Activated T-cell treated with anti-CD3 and anti-CD28 coated beads, Interleukin-2, amount 50 U/mL, for 24 hours (primary cell): ENCODE measurements at places on chromosomes 16 and 17.

- no peak for DNase-seq
Observed at GRCh38 chr16:4612474-4612931, 2.2 kb downstream of the UBALD1 start.

GRCh38 chr16:27795992-27796614 lies 246.2 kb downstream of the KATNIP start:
- no peak for DNase-seq

DNA sequence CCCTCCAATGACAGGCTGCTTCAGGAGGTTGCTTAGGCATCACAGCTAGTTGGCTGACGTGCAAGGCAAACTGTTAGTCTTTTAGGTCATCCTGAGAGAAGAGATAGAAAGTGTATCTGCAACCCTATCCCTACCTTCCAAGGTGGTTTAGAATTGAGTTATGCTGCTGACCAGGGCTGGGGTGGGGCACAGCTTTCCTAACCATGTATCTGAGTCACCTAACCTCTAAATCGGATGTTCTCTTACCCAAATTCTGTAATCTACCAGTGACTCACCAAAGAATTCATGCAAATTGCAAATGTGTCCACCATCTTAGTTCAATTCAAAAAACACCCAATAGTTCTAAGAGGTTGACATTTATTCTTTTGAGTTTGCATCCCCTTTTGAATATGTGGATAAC lies 107.2 kb upstream of the DYNLRB2 start:
- DNase-seq: no peak

- no peak for DNase-seq
Observed at GRCh38 chr16:64952177-64952576, 169.7 kb downstream of the CDH11 start.

DNA sequence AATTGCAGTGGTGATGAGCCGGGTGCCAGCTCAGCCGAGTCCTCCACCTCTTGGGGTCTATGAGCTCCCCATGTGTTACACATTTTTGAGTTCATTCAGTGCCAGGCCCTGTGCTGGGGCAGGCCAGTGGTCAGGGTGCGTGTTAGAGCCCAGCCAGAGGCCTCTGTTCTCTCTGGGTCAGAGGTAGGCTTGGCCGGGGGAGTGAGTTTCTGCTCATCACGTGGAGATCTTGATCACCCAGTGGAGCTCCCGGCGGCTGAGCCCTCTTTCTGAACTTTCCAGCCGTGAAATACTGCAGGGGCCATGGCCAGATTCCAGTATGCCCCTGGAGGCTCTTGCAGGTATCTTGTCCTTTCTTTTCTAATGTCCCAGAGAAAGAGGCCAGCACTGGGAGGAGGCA lies 93.0 kb downstream of the RAP1GAP2 start:
- no peak for DNase-seq

GRCh38 chr17:11814655-11815262 lies 182.5 kb downstream of the ZNF18 start:
- no peak for DNase-seq

- peak; percentile 67 for DNase-seq
Observed at GRCh38 chr16:22188595-22189442, 17.3 kb upstream of the EEF2K start.

DNA sequence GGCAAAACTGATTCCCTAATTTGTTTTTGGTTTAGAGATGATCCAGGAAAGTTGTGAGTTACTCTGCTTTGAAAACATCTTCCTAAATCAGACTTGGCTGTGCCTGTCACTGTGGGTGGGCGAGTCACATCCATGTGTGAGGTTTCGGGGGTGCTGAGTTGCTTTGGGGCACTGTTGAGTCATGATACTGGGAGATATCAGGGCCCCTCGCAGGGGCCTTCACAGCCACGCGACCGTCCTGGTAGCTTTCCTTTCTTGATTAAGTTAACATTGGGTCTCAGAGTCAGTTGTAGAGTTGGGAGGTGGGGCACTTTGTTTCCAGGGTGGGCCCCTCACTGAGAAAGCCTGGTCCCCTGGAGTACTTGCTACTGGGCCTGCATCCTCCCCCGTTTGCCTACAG lies 58.3 kb upstream of the LGALS9 start:
- peak; percentile 69 for DNase-seq

DNA sequence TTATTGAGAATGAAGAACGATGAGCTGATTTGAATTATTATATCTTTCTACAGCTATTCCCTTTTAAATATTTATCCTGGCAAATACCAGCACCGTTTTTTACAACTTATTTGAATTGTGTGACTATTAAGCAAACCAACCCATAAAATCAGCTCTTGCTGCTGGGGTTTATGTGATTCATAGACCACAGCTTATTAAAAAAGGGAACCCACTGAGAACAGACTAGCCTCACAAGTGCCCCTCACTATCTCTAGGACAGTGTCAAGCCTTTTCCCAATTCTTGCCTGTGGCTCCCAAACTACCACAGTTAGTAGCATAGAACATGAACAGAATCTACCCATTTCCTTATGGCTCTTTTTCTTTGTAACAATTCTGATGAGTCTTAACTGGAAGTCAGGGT lies 6.1 kb upstream of the LIG3 start:
- no peak for DNase-seq

DNA sequence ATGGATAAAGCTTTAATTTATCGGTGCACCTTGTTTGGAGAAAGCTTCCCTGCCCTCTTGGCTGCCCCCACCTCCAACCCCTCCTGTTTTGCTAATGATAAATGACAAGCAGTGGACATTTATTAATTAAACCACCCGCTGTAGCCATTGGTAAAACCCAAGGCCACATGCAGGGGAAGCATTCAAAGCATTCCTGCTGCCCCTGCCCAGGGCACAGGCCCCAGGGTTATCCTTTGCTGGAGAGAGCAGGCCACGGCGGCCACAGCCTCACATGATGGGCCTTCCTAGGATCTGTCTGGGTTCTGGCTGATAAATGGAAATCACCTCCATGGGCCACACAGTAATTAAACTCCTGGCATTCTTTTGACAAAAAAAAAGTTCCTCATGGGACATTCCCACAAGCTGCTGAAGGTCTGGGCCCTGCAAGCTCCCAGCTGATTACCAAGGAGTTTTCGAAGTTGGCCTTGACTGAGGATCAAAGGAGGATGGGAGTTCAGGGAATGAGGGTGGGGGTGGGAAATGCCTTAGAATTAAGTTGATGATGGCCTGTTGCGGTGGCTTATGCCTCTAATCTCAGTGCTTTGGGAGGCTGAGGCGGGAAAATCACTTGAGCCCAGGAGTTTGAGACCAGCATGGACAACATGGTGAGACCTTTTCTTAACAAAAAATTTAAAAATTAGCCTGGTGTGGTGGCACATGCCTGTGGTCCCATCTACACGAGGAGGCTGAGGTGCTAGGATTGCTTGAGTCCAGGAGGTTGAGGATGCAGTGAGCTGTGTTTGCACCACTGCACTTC lies 35.5 kb downstream of the SOST start:
- DNase-seq: no peak

GRCh38 chr16:58814348-58814801 lies 80.3 kb upstream of the GOT2 start:
- peak; percentile 49 for DNase-seq
